Activated CD4-positive, alpha-beta T cell treated with anti-CD3 and anti-CD28 coated beads, Interleukin-10, Interleukin-2, amounts not matched to agents 100 ng/mL and 50 ng/mL, durations not matched to agents 16 hours and 8 hours (primary cell): ENCODE measurements at places on chromosomes 11 and 22.

DNA sequence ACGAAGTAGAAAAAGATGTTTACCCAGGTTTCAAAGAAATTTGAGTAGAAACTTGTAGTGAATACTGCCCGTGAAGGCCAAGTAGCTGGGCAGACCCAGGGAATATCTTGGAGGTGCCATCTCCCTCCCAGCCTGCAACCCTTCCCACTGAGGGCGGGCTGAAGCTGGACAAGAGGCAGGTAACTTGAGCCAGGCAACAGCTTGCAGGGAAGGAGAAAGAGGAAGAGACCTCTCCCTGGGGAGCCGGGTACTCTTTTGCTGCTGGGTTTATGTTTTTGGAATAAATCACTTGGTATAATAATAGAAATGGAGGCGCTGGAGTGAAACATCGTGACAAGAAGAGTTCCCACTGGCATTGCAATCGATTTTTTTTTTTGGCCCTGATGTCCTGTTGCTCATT, 49.4 kb upstream of the JAM3 start:
- no peak for DNase-seq

GRCh38 chr11:133070791-133071190, 461.5 kb downstream of the OPCML start:
- DNase-seq = no peak

- no peak for DNase-seq
These were observed 1.4 kb downstream of the TBX1 start for GRCh38 chr22:19761725-19762567.

- DNase-seq = peak; percentile 67
These were observed 22.0 kb downstream of the RSPH14 start for GRCh38 chr22:23119494-23120414.

DNA sequence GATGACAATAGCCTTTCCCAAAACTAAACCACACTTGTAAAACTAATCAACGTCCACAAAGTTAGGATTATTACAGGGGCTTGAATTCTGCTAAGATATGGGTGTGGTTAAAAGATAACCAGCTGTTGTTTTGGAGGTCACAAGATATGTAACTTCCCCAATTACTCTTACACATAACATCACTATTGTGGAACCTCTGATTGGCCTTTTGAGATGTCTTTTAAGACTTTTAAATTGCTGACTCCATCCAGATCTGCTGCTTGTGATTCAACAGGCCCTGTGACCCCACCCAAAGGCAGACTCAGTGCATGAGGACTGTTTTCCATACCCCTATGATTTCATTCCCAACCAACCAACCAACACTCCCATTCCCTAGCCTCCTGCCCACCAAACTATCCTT, 893.9 kb downstream of the OPCML start:
- no peak for DNase-seq

- no peak for DNase-seq
These were observed 63.7 kb downstream of the RAB30 start for GRCh38 chr11:83007909-83008580.

- no peak for DNase-seq
These were observed 126.4 kb upstream of the E2F8 start for GRCh38 chr11:19366992-19367709.

GRCh38 chr11:120883404-120884080, 140.4 kb upstream of the TBCEL start:
- no peak for DNase-seq

GRCh38 chr11:129930296-129930695, 34.9 kb upstream of the NFRKB start:
- DNase-seq = no peak

DNA sequence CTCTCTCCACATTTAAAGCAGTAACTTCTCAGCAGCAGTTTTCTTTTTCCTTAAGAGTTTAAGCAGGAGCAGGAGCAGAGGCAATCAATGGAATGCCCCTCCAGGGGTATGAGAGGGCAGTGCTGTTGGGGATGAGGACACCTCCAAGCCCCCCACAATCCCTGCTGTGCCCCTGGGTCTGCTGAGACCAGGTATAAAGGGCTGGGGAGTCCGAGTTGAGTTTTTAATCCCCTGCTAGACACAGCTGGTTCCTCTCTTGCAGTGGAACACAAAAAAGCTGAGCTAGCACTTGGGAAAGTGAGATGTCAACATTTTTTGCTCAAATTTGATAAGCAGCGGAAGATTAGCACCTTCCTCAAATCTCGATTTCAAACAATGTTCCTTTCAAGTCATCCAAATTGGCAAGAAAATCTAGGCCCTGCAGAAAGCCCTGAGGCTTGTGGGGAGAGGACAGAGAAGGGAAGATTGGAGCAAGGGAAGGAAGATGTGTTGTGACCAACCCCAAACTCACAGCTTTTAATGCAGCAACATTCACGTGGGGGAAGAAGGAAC, 581.9 kb downstream of the SOX6 start:
- DNase-seq = no peak

DNA sequence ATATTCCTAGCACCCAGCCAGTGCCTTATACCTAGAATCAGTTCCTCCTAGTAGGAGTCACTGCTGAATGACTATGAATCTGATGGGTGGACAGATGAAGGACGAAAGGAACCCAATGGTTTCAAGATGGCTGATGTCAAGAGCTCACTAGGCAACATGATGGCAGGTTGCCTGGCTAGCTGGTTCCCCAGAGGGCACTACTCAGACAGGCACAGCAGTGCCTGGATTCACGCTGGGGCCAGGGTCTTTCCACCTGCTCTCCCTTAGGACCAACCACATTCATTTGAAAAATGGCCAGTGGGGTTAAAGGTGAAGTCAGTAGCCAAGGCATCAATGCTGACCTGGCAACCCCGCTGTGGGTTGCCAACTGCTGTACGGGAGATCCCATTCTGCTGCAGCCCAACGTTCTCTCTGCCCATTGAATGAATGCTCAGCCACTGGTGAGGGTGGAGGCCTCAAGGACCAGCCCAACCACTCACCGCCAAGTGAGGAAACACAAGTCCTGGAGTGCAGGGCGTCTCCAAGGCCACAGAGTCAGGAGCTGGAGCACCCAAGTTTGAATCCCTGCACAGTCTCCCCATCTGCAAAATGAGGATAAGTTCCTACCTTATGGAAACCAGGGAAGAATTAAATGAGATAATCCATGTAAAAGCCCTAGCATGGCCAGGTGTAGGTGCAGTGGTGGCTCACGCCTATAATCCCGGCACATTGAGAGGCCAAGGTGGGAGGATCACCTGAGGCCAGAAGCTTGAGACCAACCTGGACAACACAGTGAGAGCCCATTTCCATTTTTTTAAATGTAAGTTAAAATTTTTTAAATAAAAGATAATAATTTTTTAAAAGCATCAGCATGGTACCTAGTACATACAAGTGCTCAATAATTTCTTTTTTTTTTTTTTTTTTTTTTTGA, 12.4 kb downstream of the MYH9 start:
- no peak for DNase-seq

DNA sequence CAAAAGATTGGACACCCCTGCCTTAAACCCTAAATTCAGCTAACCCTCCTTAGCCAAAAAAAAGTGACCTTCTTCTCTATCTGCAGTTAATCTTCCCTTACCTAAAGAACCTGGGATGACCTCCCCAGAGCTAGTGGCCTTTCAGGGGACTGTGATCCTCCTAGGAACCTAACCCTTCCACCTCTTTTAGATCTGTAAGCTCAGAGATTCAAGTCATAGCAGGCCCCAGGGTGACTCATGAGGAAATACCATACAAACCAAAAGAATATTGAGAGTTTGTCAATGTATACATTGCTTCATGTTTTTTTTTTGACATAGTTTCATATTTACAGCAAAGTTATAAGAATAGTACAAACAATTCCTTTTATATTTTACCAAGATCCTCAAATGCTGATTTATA, 38.3 kb upstream of the CXCR5 start:
- peak; percentile 67 for DNase-seq
